ENCODE measurements at places on chromosomes 13 and 19.

GRCh38 chr13:46782691-46783090 is 14.3 kb downstream of the ESD start:
- DNase-seq, result no peak

- DNase-seq, result no peak
Observed at GRCh38 chr13:76383676-76384461, 502.3 kb downstream of the KCTD12 start.

- DNase-seq, result no peak
Observed at GRCh38 chr13:28539625-28540286, 44.8 kb upstream of the FLT1 start.

GRCh38 chr13:42990291-42991232 is 1.5 kb downstream of the EPSTI1 start:
- no peak for DNase-seq

- DNase-seq, result no peak
Observed at GRCh38 chr13:68234274-68234673, 1004.1 kb upstream of the PCDH9 start.

- no peak for DNase-seq
Observed at GRCh38 chr13:50119591-50119990, 104.3 kb downstream of the KCNRG start.

- DNase-seq, result no peak
Observed at GRCh38 chr19:50695251-50696093, 24.1 kb downstream of the SHANK1 start.

GRCh38 chr13:108345016-108345415 is 75.5 kb downstream of the TNFSF13B start:
- no peak for DNase-seq

- no peak for DNase-seq
Observed at GRCh38 chr13:43805681-43806128, 18.9 kb upstream of the ENOX1 start.

- no peak for DNase-seq
Observed at GRCh38 chr19:58397533-58398037, 2.1 kb downstream of the RNF225 start.

All from activated CD4-positive, alpha-beta T cell treated with anti-CD3 and anti-CD28 coated beads, Interleukin-2, amount 50 U/mL, for 4 hours (primary cell).